NCI-H146 (cell line): ENCODE measurements at places on chromosomes 13 and 19.
A peak's percentile ranks its signal among the peaks of the same experiment; 100 is the strongest.

- no peak for DNase-seq
These were observed 1160.6 kb downstream of the PCDH9 start for GRCh38 chr13:66069570-66069969.

DNA sequence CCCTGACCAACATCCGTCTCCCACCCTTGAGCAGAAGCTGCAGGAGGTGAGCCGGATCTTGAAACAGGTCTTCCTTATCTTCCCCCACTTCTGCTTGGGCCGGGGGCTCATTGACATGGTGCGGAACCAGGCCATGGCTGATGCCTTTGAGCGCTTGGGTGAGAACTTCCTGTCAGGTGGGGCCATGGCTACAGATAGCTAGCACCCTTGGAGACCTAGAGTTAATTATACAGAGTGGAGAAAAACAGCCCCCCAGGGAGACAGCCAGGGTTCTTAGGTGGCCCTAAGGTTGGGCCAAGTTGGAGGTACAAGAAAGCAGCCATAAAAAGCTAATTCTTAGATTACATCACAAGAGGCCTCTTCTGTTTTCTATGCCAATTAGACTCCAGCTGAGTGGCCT, 8.9 kb upstream of the ARHGAP45 start:
- no peak for DNase-seq

DNA sequence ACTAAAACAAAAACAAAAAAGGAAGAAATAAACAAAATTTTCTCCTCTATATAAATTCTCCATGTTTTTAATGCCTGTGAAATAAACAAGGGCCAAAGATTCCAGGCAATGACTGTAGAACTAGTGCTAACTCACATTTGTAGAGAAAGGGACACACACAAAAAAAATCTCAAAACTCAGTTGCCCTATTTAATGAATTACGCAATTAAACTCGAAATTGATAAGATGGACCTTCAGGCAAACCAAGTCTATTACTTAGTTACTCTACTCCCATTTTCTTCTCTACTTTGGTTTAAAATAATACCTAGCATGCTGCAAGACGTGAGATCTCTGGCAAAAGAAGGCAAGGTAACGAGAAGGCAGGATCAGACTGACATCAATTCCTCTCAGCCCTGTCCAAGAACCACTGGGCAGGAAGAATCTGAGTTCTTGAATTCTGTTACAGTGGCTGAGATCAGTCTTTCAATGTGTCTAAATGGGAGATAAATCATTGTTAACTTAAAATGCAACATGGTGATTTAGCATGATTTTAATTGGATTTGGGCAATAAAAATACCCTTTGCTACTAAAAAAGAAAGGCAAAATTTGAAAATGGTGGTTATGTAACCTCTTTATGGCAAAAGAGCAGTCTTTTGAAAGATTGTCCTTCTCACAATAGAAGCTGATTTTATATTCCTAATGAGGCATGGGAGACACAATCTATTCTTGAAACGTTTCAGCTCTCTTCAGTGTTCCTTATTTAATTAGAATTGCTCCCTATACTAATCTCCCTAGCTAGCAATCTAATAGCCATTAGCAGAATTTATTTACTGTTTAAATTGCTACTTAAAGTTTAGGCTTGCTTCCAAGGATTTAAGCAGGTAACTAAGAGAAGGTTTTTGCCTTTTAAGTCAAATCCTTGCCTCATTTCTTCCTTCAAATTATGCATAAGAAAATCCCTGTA, 25.9 kb downstream of the SPRY2 start:
- DNase-seq, result no peak

- no peak for DNase-seq
These were observed 4.9 kb downstream of the LYPD3 start for GRCh38 chr19:43460362-43461016.

DNA sequence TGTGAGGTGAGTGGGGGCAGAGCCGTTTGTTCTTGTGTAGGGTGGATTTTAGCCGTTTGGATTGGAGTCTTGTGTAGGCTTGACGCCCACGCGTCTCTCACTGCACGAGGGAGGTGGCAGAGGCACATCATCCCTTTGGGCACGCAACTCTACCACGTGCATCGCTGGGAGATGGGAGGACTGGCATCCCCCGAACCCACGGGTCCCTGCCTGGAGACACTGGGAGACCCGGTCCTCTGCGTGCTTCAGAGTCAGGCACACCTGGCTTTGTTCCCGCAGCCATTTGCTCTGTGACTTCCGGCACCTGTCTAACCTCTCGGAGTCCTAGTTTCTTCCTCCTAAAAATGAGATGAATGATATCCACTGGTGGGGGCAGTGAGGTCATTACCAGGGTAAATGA, 6.4 kb downstream of the ARHGEF7 start:
- no peak for DNase-seq

- no peak for DNase-seq
These were observed 73.6 kb downstream of the KDM4B start for GRCh38 chr19:5042556-5042955.

DNA sequence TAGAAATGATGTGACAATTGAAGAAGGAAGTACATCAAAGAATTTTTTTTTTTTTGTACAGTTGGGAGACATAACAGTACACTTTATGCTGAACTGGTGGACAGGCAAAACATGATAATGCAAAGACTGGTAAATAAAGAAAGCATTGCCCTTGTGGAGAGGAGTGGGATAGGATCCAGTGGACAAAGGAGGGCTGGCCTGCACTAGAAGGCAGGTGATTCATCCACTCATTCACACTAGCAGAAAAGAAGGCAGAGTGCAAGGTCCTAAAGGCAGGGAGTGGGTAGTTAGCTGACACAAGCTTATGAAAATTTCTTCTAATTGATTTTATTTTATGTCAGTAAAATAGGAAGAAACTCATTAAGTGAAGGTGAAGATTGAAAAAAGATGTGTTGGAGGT, 17.6 kb upstream of the NALCN start:
- no peak for DNase-seq

- no peak for DNase-seq
These were observed 650.8 kb upstream of the MIR17HG start for GRCh38 chr13:90696656-90697055.

- DNase-seq, result peak; percentile 62
These were observed 5.3 kb upstream of the GPR4 start for GRCh38 chr19:45607071-45608029.

- no peak for DNase-seq
These were observed 655 bp downstream of the DENND1C start for GRCh38 chr19:6480848-6481415.

GRCh38 chr19:41352609-41353465, 885 bp downstream of the TGFB1 start:
- DNase-seq, result peak; percentile 64

- DNase-seq, result peak; percentile 21
These were observed 13.7 kb downstream of the WBP4 start for GRCh38 chr13:41075034-41075433.

DNA sequence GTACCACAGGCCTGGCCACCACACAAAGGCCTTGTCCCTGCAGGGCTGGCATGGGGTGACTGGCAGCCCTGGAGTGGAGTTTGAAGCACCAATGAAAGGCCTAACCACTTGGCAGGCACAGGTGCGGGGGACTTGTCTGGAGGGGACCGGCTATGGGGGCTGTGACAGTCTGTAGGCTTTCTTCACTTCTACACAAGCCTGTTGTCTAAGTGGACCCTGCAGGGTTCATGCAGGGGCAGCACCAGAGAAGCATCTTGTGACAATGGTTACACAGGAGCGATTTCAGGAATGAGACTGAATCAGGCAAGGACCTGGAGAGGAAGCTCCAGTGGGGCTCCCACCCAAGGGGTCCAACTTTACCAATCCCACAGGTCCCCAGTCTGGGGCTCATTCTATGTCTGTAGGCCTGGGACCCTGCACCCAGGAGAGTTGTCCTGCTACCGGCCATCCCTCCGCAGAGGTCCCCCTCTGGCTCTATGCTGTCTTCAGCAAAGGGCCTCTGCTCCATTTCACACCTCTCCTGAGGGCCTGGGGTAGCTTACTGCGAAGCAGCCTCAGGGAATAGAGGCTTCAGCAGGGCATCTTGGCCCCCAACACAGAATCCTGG, 2.3 kb upstream of the ZNF837 start:
- DNase-seq, result no peak

GRCh38 chr19:38978326-38978689, 2.8 kb upstream of the FBXO17 start:
- DNase-seq, result no peak

GRCh38 chr19:29985196-29985595, 43.2 kb downstream of the URI1 start:
- DNase-seq, result no peak

DNA sequence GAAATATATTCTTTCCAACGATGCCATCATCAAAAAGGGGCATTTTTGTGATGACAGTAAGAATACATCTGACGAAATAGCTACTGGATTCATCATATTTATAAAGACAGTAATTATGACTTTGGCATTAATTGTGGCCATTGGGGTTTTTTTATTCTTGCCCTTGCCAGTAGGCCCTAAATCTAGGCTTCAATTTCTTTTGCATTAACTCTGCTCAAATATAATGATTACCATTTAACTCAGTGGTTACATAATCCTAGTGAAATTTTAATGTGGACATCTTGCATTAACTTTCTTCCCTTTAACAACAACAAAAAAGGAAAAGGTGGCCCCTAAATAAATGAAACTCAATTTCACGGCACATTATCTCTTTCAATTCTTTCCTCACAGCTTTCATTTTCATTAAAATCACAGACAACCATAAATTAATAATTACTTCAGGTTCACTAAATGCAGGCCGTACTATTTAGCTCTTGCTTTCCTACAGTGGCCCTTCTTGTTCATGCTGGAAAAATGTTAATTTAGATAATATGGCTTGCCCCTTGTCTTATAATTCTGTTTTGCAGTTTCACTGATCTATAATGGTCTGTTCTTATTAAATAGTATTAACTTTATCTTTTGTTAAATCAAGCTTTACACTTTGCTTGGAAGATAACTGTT, 615.6 kb downstream of the DACH1 start:
- DNase-seq, result no peak

GRCh38 chr19:13057147-13057572, 45.5 kb downstream of the LYL1 start:
- DNase-seq, result peak; percentile 85

DNA sequence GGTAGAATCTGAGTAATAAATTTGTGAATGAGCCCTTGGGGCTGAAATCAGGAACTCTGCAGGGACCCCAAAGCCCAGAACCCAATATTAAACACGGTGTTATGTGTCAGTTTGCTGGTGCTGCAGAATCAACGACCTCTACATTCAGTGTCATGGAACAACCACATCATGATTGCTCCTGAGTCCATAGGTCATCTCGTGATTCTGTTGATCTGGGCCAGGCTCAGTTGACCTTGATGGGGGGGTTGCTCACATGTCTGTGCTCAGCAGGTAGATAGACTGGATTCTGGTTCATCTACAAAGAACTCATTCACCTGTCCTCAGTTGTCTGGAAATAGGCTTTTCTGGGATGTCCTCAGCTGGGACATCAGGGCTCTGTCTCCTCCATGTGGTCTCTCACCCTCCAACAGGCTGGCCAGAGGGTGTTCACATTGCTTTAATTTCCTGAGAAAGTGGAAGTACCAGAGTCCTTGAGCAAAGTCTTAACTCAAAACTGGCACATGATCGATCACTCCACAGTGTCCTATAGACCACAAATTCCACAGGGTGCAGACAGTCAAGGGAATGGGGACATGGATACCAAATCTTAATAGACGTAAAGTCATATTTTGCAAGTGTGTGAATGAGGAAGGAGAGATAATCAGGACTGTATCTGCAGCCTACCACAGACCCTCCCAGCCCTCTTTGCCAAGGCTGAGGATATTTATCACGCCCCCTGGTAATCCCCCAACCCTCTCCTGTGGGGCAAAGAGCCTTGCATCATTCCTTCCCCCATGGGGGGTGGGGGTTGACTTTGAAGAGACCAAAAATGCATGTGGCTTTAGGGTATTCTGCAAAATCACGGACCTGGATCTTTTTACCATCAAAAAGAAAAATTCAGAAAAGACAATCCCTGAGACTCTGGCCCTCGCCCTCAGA, 39.3 kb upstream of the IGFL1 start:
- no peak for DNase-seq

DNA sequence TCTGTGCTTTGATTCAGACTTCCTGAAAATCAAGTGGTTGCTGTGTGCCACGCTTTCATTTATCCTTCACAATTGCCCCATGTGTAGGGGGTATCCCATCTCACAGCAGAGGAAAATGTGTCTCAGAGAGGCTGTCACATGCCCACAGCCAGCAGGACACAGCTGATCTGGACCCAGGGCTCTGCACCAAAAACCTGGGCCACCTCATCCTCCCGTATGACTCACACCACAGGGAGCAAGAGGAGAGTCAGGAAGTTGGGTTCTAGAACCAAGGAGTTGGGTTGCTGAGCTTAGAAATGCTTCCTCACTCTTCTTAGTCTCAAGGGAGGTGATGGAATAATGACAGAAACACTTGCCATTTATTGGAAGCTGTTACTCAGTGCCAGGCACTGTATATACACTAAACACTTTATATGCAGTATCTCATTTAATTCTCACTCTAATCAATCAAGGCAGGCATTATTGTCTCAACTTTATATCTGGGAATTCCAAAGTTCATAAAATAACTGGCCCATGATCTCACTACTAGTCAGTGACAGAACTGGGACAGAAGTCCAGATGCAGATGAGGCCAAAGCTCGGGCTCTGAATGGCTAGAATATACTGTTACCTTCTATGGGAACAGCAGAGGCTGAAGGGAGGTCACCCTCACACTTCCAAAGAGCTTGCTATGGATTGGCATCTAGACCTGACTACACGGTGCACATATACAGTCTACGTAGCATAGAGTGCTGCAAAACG, 47.7 kb upstream of the ATP12A start:
- DNase-seq, result no peak

- no peak for DNase-seq
These were observed 15.0 kb downstream of the LIPE start for GRCh38 chr19:42412227-42412626.

DNA sequence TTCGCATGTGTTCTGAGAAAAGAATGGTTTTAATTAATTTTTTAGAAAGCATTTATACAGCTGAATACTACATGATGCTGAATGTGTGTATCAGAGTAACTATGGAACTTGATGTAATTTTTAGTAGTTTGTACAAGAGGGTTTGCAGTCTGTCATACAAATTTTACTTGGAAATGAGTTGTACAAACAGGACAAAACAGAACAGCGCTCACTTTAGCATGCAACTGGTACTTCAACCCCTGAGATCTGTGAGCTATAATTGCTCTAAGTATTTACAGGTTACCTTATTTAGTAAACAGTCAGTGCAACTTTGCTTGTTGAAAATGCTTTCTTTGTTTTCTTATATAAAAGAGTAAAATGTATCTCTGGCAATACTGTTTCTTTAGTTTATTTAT, 706 bp downstream of the TNFRSF19 start:
- DNase-seq, result no peak

- peak; percentile 92 for DNase-seq
These were observed 1.5 kb upstream of the SLC17A7 start for GRCh38 chr19:49442771-49443365.

DNA sequence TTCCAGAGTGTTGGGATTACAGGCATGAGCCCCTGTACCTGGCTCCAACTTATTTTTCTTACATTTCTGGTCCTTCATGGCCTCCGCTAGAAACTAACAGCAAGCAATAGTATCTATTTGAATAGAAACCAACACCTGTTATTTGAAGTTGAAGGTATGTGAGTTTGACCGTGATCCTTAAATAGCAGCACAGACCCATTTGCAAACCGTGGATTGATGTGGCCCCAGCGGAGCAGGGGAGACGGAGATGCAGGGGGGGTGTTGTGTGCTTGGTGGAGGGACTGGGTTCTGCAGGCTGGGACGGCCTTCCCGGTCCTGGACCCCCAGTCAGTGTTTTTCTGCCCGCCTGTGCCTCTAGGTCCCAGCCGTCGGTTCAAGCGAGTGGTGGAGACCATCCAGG, 16.9 kb downstream of the TMEM150B start:
- DNase-seq, result no peak
